ENCODE measurements at places on chromosomes 7 and 10.

- DNase-seq = no peak
Measured at GRCh38 chr10:131561897-131562296, 250.4 kb upstream of the TCERG1L start.

DNA sequence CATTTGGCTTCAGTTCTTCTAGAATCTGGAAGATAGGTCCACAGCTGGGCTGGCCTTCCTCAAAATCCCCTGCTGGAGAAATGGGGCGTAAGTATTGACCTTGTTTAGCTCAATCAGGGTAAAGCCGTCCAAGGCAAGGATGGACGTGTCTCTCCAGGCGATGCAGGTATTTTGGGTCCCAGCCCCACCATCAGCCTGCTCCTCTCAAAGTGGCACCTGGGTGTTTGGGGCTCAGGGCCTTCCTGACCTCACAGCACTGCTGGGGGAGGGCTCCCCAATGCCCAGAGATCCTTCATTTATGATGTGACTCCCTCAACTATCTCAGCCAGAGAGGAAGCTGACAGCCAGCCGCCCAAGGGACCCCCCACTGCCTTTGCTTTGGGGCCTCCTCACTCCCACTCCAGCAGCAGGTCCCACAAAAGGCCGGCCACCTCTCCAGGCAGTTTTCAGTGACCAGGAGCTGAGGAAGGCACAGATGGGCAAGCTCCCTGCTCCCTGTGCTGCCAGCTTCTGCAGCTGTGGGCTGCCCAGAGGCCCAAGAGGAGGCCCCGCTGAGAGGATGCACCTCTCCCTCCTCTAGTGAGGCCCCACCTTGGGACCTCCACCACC, 140.0 kb upstream of the TCERG1L start:
- no peak for DNase-seq

- DNase-seq = no peak
Measured at GRCh38 chr10:86671985-86672710, 3.8 kb downstream of the LDB3 start.

DNA sequence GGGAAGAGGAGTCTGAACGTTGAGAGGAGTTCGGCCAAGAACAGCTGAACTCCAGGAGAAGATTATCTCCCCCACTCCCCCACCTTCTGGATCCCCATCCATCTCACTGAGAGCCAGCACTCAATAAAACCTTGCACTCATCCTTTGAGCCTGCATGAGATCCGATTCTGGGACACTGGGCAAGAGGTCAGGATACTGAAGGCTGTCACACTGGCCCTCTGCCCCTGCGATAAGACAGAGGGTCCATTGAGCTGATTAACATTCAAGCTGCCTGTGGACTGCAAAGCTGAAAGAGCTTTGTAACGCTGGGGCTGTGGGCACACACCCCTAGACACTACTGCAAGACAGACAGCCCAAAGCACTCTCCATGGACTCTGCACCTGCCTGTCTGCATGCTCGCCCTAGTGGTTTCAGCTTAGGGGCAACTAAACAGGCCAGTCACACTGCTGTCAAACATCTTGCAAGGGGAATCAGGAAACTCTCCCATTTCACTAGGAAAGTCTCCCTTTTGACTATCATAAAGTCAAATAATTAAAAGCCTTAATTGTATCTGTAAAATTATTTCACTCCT, 42.3 kb upstream of the CNTNAP2 start:
- no peak for DNase-seq

- DNase-seq = peak; percentile 8
Measured at GRCh38 chr7:78770422-78771410, 682.8 kb downstream of the MAGI2 start.

- no peak for DNase-seq
Measured at GRCh38 chr7:22252936-22253536, 103.9 kb downstream of the RAPGEF5 start.

GRCh38 chr7:142405122-142405765, 147.4 kb upstream of the PRSS58 start:
- no peak for DNase-seq

DNA sequence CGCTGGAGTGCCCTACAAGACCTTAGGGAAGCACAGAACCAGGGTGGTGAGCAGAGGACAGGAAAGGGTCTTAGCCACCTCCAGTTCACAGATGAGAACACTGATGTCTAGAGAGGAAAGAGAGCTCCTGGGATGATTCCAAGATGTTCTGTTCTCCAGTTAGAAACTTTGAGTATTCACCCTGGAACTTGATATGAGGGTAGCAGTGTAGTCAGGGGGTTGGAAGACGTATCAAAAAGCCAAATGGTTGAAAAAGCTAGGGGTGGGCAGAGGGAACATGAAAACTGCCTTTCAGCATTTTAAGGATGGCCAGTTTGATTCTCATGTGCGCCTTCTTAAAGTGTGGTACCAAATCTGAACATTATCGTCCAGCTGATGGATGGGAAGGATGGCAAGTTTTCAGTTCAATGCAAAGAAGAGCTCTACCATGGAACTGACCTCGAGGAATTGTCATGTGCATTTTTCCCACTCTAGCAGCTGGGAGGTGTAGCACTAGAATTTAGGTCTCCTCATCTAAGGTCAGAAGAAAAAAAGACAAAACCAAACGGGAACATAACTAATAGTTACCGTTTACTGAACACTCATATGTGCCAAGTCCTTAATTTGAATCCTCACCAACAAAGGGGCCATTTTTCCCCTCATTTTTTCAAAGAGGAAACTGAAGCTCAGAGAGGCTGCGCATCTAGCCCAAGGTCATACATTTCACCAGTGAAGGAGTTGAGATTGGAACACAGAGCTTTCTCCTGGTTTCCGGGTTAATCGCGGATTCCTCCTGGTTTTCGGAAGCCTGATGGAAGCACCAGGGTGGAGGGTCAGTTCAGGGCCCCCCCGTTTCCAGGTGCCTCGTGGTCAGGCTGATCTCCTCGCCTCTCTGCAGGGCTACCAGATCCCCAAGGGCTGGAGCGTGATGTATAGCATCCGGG, 6.0 kb upstream of the CYP26A1 start:
- no peak for DNase-seq

DNA sequence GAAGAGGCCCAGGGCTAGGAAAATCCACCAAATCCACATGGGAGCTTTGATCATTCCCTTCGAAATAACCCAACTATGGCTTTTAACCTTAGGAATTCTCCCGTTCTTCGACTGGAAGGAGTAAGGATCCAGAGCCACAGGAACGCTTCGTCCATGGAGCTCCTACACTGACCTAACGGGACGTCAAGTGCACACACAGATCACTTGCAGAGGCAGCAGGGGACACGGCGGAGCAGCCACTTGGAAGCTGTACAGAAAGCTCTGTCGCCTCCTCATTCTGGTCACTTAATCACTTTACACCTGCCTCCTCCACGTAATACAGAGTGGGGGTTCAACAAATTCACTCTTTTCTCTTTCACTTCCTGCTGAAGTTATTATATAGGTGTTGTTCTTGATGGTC, 43.9 kb downstream of the RSU1 start:
- no peak for DNase-seq

DNA sequence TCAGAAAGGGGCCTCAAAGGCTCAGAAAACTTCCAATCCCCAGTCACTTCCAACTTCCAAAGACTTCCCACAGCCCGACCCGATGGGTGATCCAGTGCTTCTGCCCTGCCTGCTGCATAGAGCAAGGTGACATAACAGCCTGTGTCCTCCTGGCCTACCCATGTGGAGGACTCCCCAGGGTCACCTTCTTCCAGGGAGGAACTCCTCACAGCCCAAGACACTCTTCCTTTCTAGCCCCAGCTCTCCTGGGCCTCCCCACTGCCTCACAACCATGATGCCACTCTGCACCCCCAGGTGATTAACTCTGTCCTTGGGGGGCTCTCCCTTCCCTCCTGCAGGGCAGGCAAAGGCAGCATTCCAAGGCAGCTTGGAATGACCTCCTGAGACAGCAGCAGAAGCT, 158.4 kb upstream of the PDE1C start:
- DNase-seq = no peak

GRCh38 chr7:36103837-36104561, 49.1 kb upstream of the EEPD1 start:
- no peak for DNase-seq

GRCh38 chr7:46253520-46253919, 332.4 kb upstream of the IGFBP3 start:
- DNase-seq = no peak

Measured in amygdala (tissue), 56 donors.